Lower lobe of right lung (tissue), 2 donors: ENCODE measurements at places on chromosomes 2 and 18. TPM values are rescaled to one million over a fixed set of nuclear protein-coding genes. Genes with fewer than 3 reads are reported as not detected.

Gene CRYBA2
- total RNA-seq = not detected

DNA sequence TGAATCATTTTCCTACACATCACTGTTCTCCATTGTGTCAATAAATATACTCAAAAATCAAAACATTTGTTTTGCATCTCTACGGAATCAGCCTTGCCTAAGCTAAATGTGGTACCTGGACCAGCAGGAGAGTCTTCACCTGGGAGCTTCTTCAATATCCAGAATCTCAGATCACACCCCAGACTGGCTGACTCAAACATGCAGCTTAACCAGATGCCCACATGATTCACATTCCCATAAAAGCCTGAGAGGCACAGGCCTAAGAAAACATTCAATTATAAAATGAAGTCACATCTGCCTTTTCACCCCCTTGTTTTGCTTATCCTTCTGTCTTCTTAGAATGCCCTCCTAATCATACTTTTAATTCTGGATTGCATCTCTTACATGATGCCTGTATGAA lies 1045.5 kb upstream of the NXPH2 start:
- H3K27me3 ChIP-seq = no peaks in the 10 kb centered on the region
- no peak overlapping the region for H3K27ac ChIP-seq
- no peaks in the 10 kb centered on the region for H3K4me1 ChIP-seq

DNA sequence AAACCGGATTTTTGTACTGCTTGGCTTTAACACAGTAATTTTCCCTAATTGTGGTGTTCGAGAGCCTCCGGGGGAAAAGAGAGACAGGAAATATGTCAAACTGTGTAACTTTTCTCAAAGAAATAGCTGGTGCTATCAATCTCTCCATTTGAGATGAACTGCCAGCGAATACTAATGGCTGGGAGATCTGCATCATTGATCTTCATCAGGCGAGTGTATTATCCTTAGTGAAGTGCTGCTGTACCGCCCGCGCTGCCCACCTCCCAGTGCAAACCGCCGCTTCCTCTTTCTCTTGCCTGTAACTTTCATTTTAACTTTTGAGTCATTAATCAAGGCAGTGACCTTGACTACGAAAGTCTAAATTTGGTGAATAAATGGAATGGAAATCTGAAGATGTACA lies 246.1 kb upstream of the ST6GAL2 start:
- DNase-seq = no peak
- no peak overlapping the region for H3K4me3 ChIP-seq

Gene ASPRV1
- 1.9 TPM for total RNA-seq

- no peak overlapping the region for H3K4me3 ChIP-seq
- DNase-seq = no peak
- H3K27ac ChIP-seq = no peak overlapping the region
- H3K4me1 ChIP-seq = peaks cover 6% of the 10 kb centered on the region
- H3K27me3 ChIP-seq = no peaks in the 10 kb centered on the region
Measured at GRCh38 chr2:113201496-113202304, 27.9 kb downstream of the PSD4 start.

Gene SP140
- 15.0 TPM for total RNA-seq

Gene RGPD4
- total RNA-seq = not detected

DNA sequence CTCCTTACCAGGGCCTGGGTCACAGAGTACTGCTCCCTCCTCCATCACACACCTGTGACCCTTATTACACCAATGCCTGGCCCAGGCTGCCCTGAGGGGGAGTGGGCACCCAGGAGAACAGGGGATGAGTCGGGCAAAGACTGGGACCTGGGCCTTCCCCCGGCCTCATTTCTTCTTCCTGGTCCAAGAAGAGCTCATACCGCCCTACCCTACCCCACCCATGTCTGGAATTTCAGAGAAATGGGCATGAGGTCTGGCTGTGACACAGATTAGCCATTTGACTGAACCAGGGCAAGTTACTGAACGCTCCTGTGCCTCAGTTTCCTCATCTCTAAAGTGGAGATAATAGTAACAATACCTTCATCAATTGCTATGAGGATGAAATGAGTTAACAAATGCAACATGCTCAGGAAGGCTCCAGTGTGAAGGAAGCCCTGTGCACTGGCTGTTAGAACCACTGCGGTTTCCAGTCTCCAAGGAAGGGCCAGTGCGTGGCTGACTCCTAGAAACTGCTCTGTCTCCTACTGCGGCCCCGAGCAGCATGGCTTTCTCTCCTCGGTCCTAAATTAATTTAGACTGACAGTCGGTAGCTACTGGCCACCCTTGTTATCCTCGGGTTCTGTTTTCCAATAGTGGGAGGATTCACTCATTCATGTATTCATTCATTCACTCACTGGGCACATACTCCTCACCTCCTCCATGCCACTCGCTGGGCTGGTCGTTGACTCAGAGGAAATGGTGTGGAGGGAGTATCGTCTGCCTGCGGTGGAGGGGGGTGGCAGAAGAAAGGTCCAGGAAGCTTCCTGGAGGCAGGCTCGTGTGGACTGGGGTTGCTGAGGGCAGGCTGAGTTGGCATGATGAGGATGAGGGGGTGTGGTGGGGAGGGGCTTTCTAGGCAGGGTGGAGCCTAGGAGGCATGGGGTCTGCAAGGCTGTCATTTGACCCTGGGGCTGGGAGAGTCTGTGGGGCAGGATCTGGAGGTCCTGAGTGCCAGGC lies 175.6 kb downstream of the GLI2 start:
- H3K4me3 ChIP-seq = no peak overlapping the region
- no peaks in the 10 kb centered on the region for H3K36me3 ChIP-seq
- no peak overlapping the region for H3K27ac ChIP-seq
- H3K4me1 ChIP-seq = peaks cover 38% of the 10 kb centered on the region

DNA sequence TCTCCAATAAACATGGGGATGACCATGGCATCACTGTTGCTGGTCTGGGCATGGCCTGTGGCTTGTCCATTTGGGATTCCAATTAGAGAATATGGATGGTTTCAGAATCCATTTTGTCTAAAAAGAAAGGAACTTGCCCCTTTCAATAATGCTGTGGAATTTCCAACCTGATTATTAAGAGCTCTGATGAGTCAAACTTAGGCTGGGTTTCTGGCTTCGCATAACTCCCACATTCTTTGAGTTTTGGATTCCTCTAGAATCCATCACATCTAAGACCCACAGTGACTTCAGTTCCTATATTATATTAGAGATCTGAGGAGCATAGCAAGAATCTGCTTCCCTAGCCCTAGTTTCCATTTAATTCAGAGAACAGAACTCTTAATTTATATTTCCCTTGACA lies 531.5 kb downstream of the TNS1 start:
- no peak overlapping the region for H3K4me3 ChIP-seq
- no peak overlapping the region for H3K27ac ChIP-seq
- no peak for DNase-seq
- H3K36me3 ChIP-seq = no peaks in the 10 kb centered on the region
- no peaks in the 10 kb centered on the region for H3K4me1 ChIP-seq
- no peaks in the 10 kb centered on the region for H3K27me3 ChIP-seq

GRCh38 chr2:16774091-16774490 lies 108.5 kb upstream of the CYRIA start:
- H3K27ac ChIP-seq = no peak overlapping the region
- H3K4me1 ChIP-seq = no peaks in the 10 kb centered on the region
- H3K4me3 ChIP-seq = no peak overlapping the region
- no peaks in the 10 kb centered on the region for H3K36me3 ChIP-seq

GRCh38 chr18:35377875-35378573 lies 887 bp upstream of the ZNF396 start:
- H3K4me1 ChIP-seq = peaks cover 12% of the 10 kb centered on the region
- no peaks in the 10 kb centered on the region for H3K36me3 ChIP-seq
- H3K4me3 ChIP-seq = no peak overlapping the region
- no peak for DNase-seq
- H3K27me3 ChIP-seq = no peaks in the 10 kb centered on the region
